ENCODE measurements at places on chromosomes 5 and 9.
A peak's percentile ranks its signal among the peaks of the same experiment; 100 is the strongest.

DNA sequence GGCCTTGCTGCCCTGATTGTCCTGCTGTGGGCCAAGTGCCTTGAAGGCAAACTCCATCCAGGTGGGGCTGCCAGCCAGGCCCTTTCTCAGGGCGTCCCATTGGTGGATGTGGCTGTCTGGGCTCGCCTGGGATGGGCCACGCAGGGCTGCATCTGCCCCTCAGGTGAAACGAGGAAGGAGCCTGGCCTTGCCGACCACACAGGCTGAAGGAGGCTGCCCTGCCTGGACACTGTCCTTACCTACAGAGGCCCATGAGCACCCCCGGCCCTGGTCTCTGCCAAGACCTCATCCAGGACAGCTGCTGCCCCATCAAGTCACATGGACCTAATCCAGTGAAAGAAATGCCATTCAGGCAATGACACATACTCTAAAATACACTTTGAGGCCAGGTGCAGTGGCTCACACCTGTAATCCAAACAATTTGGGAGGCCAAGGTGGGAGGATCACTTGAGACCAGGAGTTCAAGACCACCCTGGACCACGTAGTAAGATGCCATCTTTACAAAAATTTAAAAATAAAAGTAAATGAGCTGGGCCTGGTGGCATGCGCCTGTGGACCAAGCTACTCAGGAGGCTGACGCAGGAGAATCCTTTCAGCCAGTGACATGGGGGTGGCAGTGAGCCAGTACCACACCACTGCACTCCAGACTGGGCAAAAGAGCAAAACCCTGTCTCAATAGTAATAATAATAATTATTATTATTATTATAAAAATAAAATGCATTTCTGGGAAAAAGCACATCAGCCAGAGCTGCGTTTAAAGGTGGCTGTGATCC is 33.9 kb downstream of the PNPLA7 start:
- no peak for DNase-seq

- DNase-seq, result no peak
Observed at GRCh38 chr5:63923914-63924313, 38.3 kb downstream of the HTR1A start.

- no peak for DNase-seq
Observed at GRCh38 chr9:36489453-36489852, 83.2 kb upstream of the MELK start.

GRCh38 chr5:1374679-1375055 is 29.8 kb upstream of the CLPTM1L start:
- no peak for DNase-seq

DNA sequence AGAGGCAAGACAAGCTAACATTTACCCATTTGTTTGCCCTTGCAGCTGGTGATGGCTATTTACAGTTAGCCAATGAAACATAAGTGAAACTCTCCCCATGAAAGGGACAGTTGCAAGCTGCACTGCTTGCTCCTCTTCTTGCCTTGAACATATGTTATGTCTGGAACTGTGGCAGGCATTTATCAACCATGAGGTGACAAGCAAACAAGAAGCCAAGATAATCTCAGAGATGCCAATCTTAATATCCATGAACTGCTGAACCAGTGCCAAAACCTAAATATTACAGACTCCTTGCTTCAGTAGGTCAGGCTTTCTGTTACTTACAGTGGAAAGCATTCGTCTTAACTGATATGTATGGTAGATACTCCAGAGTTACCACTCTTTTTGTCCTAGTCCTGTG is 133.4 kb downstream of the ACTBL2 start:
- no peak for DNase-seq

DNA sequence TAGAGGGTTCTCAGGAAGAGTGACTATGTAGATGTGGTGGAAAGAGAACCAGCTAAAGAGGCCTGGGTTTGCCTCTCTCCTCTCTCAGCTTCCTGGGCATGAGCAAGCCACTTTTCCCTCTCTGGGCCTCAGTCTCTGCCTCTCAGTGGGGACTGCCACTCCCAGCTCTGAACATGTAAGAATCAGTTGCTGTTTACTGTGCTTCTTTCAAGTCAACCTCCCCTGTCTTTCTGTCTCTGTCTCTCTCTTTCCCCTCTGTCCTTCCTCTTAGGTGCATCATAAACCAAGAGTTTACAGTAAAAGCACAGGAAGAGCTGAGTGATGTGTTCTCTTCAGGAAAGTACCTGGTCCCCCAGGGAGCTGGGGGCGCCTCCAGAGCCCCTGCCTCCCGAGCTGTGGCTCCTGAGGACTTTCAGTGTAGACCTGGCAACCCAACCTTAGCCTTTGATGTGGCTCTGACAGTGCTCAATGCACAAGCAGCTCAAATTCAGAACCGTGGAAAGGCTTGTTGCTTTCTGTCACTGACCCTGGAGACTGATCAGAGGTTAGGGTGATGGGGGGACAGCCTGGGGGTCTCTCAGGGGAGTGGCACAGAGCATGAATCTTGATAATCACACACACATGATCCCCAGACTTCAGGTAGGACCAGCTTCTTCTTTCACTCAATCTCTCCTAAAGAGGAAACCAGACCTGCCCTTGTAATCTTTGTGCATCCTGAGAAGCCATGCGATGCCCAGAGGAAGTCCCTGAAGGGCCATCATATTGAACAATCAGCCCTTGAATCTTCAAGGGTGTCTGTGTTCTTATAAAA is 59.4 kb upstream of the TNFSF8 start:
- peak; percentile 50 for DNase-seq

- DNase-seq, result no peak
Observed at GRCh38 chr5:164027738-164028137, 522.3 kb downstream of the MAT2B start.

- DNase-seq, result no peak
Observed at GRCh38 chr5:59829386-59829785, 64.1 kb downstream of the PDE4D start.

DNA sequence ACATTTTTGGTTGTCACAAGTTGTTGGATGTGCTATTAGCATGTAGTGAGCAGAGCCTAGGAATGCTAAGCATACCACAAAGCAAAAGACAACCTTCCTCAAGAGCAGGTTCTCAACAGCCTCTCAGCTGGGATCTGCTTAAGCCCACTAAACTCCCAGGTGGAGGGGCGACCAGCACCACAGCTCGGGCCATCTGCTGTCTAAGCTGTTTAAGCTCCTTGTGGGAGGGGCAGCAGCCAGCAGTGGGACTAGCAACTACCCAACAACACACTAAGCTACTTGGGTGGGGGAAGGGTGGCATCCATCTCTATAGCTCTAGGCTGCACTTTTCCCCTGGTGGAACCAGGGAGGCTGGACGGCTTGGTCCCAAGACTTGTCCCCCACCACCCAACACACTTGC is 1052.7 kb upstream of the ARRDC3 start:
- no peak for DNase-seq

GRCh38 chr5:1784197-1785050 is 15.2 kb downstream of the MRPL36 start:
- no peak for DNase-seq

DNA sequence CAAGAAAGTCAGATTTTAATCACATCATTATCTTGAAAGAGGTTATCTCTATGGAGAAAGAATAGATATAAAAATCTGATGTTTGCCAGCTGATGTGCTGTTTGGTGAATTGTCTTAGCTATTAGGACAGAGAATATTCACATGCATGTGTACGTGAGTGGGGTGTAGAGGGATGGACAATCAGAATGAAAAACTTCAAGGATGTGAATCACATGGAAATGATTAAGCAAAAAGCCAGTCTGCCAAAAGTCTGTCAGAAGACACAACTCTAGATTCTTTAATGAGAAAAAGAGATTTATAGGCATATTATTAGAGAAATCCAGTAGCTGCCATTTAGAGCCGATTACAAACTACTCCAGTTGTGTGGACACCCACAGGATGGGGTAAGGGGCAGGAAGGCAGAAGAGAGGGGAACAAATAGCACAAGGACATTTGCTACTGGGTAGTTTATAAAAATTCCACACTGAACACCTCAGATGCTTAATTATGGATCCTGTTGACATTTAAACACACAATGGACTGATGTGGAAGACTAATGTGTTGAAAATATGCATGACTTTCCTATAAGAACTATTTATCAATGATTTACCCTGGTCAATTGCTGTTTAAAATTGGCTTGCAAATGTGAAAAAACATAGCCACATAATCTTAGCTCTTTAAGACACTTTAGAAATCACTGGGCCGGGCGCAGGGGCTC is 127.4 kb downstream of the PTTG1 start:
- DNase-seq, result no peak

- DNase-seq, result no peak
Observed at GRCh38 chr5:151684690-151685361, 1.9 kb downstream of the SPARC start.

- no peak for DNase-seq
Observed at GRCh38 chr9:115914291-115914690, 239.3 kb upstream of the PAPPA start.

GRCh38 chr5:160375166-160375565 is 4.7 kb upstream of the C1QTNF2 start:
- no peak for DNase-seq

DNA sequence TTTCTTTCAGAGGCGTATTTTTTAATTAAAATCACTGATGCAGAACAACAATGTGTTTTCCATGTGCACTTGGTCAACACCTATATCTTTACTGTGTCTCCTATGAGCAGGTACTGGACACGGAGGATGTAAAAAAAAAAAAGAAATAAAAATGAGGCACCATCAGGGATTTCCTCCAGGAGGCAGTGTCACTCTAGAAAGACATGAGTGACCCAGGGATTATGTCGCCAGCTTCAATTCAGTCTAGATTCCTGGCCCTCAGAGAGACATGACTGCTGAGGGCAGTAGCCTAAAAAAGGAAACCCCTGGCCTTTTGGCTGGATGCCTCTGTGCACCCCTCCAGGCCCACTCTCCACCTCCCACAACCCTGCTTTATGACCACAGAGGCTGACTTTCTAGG is 18.3 kb upstream of the IL33 start:
- no peak for DNase-seq

DNA sequence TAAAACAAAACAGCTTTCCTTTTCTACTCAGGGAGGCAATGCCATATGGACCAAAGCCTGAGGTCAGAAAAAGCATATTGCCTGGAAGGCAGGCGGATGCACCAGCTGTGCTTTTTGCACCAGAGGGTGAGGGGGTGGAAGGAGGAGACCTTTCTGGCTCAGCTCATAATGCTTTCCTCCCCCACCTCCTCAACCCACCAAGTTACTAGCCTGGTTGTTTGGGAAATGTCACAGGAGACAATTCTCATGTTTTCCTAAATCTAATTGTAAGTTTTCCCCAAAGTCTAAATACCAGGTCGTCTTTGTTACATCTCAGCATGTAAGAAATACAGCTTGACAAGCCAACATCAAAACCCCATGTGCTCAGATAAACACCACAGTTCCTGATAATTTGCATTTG is 72.6 kb upstream of the DMRTA1 start:
- DNase-seq, result no peak

DNA sequence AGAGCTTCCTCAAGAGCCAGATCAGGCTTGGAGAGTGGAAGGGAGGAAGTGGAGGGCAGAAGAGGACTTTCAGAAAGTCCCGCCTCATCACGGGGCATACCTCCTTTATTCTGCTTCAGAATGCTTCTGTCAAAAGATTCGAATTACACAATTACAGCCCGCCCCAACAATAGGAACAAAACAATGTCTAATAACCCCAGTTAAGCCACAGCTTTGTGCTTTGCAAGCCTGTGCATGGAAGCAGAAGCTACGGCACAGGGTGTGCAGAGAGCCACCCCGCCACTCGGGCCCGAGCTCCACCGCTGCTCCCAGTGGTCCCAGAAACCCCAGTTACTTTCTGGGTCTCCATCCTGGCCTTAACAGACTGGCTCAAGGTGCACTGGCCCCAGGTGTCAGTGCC is 23.5 kb downstream of the HNRNPH1 start:
- DNase-seq, result no peak

- no peak for DNase-seq
Observed at GRCh38 chr9:106092083-106092482, 397.7 kb downstream of the TMEM38B start.

- DNase-seq, result no peak
Observed at GRCh38 chr9:131856105-131856504, 116.2 kb upstream of the RAPGEF1 start.
